ENCODE measurements at places on chromosomes 7 and 10.

GRCh38 chr10:7866176-7866575, 47.9 kb downstream of the TAF3 start:
- DNase-seq = no peak

DNA sequence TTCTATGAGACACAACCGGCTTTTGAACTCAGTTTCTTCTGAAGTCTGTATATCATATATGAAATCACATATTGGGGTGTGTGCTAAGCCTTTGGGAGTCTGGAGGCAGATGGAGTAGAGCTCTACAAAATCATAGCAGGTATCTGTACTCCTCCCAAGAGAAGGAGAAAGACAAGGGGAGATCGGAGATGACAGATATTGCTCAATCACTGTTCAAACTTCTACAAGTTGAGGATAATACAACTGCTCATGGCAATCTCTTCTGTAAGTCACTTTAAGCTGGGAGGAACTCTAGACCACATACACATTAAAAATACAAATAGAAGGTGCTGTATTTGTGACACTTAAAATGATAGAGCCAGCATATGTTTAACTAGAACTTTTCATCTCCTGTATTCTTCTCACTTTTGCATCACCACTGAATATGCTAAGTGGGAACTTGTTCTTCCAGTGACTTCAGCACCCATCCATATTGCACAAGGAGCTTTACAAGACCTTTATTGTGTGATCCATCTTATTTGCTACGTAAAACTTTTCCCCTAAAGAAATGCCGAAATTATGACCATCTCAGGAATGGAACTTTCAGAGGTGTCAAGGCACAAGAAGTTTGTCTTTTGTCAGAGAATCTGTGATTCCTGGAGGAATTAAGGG, 381.4 kb downstream of the PHTF2 start:
- DNase-seq = no peak

DNA sequence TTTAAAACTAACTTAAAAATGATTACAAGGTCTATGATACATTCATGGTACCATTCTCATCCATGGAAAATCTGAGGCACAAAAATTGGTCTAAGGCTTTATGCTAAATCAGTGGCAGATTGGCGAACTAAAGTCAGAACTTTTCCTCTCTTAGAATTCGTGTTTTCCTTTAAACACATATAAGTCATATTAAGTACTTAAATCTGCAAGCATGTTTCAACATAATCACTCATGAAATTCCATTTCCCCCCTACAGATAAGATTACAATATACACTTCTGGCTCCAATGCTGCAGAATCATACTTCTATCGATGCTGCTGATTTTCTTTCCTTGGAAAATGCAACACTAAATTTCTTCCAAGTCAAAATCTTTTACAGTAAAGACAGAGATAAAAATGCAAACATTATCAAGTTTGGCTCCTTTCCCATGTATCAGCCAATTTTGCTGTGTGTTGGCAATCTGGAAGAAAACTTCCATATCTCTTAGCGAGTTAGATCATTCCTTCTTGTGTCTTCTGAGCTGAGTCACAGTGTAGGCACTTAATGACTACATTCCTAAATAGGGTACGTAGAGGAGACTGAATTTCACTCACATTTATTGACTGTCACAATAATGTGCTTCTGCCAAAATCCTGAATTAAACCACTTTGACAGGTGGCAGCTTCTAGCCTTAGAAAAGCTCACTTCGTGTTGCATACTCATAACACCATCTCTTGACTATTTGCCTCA, 76.4 kb upstream of the LRRC17 start:
- DNase-seq = no peak

GRCh38 chr10:45416603-45417002, 42.6 kb downstream of the ALOX5 start:
- DNase-seq = no peak

- no peak for DNase-seq
Measured at GRCh38 chr10:62996925-62997324, 136.2 kb upstream of the NRBF2 start.

DNA sequence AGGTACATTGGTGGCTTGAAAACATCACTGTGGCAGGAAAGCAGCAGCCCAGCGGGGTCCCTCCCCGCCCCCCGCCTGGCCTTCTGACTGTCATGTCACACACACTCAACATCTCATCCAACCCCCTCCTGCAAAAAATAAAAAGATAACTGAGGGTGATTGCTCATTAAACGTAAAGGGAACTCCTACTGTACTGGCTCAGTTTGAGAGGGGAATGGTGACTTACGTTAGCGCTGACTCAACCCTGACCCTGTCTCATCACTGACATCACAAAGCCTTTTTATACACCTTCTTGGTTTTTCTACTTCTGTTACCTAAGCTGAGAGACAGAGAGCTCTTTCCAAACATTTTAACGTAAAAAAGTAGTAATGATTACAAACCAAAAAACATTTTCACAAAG, 48.8 kb downstream of the ADARB2 start:
- no peak for DNase-seq

DNA sequence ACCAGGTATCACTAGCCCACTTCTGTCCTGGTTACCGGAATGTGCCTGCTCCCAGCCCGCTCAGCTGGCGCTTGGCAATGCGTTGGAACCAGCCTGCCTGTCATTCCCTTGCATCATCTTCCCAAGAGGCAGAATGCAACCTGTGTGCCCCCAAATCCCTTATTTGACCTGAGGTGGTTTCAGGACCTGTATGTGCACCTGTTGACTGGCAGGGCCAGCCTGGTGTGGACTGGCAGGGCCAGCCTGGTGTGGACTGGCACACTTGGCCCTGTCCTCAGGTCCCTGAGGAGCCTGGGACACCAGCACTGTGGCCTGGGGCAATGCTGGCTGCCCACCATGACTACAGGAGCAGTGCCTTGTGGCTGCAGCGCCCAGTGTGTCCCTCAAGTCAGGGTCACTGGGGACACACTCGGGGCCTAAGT, 38.2 kb downstream of the ZNF467 start:
- DNase-seq = no peak

GRCh38 chr7:85630904-85631600, 444.2 kb upstream of the SEMA3D start:
- DNase-seq = no peak

- no peak for DNase-seq
Measured at GRCh38 chr7:11237742-11238141, 264.1 kb downstream of the PHF14 start.

GRCh38 chr10:127899766-127900387, 7.0 kb upstream of the PTPRE start:
- no peak for DNase-seq

DNA sequence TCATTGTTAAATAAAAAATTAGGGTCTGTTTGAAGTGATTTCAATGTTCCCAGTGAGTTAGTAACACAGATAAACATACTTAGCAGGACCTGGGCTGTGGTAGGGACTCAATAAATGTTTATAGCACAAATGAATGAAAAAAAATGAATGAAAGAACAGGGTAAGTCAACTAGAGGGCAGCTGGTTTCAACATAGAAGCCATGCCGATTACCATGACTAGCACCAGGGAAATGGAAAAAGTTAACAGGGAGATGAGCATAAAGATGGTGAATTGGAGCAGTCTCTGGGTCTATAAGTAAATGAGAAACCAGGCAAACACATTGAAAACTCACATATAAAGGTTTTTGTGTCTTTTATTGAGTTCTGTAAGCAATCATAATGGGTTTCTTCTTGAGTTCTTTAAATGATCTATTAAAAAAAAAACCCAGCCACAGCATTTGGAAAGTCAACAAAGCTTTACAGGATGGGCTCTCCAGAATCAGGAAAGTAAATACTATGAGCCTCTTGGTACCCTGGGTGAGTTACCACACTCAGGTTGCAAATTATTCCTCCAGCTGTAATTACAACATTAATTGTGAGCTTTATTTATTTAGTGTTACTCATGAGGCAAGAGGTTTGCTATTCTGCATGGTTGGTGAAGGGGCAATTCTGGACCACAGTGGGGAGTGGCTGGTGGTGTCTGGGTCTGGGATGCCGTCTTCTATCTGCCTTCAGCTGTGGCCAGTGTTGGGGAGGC, 46.1 kb upstream of the MTPN start:
- DNase-seq = no peak

- DNase-seq = no peak
Measured at GRCh38 chr10:4170633-4171314, 385.8 kb upstream of the KLF6 start.

DNA sequence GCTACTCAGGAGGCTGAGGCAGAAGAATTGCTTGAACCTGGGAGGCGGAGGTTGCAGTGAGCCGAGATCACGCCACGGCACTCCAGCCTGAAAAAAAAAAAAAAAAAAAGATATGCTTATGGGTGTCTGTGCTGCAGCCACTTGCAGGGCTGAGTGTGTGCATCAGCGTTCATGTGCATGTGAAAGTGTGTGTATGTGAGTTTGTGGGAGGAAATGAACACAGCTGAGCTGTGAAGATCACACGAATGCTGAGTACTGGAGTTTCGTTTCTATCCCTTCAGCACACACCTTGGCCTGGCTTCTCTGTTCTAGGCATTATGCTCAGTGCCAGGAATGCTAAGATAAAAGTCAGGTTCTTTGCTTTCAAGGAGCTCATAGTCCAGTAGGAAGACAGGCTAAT, 12.0 kb upstream of the SVOPL start:
- DNase-seq = no peak
